Amniotic stem cell (primary cell): ENCODE measurements at places on chromosomes 5 and 9.
A peak's percentile ranks its signal among the peaks of the same experiment; 100 is the strongest.

DNA sequence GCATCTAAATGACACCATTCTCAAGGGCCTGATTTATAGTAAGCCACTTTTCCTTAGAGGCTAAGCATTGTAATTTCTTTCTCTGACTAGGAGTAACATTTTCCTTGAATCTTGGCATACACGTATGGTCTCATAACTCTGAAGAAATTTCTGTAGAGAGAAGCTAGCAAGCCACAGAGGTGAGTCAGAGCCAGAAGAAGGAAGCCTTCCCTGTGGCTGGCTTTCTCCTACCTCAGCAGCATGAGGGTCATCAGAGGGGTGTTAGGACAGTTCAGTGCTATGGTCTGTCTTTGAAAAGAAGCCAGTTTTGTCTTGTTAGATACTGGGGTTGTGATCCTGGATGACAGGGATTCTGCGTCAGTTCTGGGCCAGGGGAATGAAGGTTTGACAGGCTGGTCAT lies 3.2 kb downstream of the SNX30 start:
- peak; percentile 56 for DNase-seq

GRCh38 chr5:136905571-136905970 lies 540.2 kb upstream of the TRPC7 start:
- no peak for DNase-seq

- no peak for DNase-seq
Observed at GRCh38 chr9:128244091-128244836, 31.5 kb downstream of the GOLGA2 start.

DNA sequence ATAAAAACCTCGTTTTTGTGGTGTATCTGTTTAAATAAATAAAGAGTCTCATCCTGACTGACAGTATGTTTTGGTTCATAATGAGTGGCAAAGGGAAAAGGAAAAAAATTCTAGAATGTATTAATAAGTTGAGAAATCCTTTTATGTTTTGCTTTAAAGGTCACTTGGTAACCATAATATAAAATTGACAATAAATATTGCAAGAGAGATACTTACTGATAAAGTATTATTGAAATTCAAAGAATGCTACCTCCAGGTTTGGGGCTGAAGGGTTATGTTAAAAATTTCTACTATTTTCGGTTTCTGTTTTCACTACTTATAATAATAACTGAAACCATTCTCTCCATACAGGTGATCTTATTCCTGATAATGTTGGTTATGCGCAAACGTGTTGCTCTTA lies 85.4 kb upstream of the FSD1L start:
- DNase-seq: no peak

GRCh38 chr5:65268525-65268924 lies 213.2 kb downstream of the ADAMTS6 start:
- no peak for DNase-seq

DNA sequence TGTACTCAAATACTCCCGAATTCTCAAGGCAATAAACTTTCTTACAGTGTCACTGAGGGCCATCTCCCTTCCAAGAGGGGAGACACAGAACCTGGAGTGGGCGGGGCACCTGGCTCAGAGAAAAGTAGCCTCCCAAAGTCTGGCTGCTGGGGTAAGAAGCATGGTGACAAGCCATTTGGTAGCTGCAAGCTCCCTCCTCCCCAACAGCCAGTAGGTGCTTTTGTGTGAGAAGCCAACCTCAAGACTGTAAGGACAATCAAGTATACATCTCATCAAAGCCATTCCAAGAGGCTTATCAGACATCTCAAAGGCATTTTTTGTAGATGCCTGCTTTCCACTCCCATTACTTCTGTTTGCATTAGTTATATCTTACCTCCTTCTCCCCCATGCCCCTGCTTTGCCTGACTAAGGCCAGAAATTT lies 1.4 kb downstream of the DAB2 start:
- no peak for DNase-seq

GRCh38 chr9:132169672-132170392 lies 8.0 kb downstream of the NTNG2 start:
- peak; percentile 7 for DNase-seq

DNA sequence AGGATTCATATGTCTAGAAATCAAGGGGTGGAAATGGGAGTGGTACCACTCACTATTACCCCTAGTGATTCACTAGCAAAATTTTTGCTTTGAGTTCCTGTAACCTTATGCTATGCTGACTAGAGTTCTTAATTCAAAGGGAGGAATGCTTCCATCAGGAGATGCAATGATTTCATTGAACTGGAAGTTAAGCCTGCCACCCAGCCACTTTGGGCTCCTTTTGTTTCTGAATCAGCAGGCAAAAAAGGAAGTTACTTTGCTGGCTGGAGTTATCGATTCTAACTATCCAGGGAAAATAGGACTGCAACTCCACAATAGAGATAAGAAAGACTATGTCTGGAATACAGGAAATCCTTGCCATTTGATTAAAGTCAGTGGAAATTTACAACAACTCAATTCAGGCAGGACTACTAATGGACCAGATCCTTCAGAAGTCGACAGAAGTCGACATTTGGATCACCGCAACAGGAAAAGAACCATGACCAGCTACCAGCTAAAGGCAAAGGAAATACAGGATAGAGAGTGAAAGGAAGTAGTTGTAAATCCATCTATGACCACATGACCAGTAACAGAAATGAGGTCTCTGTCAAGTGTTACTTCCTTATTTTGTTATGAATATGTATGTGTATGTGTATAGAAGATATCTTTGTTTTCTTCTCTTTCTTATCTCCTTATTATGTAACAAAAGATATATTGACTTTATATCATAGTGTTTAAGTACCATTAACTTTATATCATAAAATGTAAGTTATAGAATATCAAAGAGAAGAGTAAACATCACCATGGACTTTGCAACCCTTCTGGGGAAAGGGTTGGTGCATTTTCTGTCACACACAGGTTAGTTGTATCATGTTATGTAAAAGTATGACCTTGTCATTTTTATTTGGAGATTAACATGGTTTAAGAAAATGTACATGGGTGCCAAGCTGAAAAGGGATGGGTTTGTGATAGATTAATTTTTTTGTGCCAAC lies 198.7 kb upstream of the HAPLN1 start:
- DNase-seq: no peak

DNA sequence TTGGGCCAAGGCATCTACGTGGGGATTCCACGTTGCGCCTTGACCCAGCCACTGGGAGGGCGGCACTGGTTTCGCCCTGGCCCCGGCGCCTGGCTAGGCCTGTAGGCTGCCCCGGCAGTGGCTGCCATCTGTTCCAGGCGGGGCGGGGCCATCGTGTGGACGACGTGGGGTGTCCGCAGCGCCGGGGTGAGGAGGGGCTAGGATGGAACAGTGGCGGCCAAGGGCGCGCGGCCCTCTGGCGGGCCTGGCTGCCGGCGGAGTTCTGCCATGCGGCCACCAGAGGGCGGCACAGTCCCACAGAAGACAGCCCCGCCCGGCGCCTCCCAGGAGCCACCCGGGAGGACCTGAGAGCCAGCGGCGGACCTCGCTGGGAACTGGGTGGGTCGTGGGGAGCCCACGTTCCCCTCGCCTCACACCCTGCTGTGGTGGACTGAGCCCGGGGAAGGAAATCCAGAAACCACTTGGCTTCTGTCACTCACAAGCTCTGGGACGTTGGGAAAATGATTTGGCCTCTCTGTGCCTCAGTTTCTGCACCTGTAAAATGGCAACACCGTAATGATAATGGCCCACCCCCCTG lies 22.6 kb upstream of the RAPGEF1 start:
- DNase-seq: no peak

DNA sequence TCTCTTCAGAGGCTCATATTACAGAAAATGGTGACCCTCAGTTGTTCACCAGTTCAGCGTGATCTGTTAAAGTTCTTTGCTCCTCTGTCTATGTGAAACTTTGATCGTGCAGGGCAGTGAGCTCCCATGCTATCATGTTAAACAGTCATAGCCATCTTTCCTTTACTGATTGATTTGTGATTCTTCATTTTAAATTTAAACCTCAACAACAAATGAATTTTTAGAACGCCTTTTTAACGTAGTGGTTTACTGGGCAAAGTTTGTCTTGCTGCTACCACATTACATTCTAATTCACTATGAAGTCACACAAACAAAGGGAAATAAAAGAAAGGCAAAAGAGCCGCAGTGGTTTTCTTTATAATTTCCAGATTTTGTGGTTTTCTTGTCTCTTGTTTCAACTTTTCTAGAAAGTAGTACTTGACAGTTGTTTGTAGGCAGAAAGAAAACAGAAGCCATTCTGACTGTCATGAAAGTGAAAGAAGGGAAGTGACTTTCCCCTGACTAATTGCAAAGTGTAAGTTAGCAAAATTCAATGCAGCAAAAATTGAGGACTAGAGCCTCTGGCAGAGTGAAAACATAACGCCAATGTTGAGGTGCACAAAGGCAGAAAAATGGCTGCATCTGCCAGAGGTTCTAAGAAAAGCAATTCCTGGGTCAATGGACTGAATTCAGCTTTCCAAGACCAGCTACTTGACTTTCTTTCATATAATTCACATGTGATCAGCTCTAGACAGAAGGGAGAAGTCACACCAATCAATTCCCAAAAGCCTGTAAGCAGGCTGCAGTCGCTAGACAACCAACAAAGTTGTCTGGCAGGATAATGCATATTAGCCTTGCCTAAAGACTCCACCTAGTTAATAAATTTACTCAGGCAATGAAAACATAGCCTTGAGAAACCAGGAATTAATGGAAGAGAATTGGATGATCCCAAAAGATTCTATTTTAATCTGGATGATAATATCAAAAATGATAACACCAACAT lies 7.1 kb upstream of the IFNA6 start:
- DNase-seq: no peak

GRCh38 chr9:70475211-70475610 lies 60.8 kb upstream of the KLF9 start:
- DNase-seq: no peak

- peak; percentile 41 for DNase-seq
Observed at GRCh38 chr9:121944711-121945191, 148.4 kb downstream of the TTLL11 start.

DNA sequence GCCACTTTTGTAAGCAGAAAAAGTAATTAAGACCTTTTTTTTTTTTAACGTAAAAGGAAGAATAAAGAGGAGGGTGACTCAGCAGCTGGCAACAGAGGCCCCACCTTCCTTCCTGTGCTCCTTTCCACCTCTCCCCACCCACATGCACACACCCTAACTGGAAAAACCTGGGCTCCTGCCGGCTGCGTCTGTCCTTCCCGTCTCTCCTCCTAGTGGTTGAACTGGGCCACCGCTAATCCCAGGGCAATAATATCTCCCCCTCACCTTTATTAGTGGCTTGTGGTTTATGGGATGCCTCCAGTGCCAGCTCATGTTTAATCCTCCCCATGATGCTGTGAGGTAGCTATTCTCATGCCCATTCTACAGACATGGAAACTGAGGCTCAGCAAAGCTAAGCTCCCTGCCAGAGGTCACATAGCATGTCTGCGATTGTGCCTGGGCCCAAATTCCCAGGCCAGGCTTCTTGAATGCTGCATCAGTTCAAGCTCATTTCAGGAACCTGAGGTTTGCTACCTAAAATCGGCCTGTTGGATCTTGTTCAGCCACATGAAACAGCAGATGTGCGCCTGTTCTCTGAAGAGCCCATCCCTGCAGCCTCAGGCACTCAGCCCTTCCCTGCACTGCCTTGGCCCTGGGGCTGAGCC lies 60.9 kb upstream of the IL17B start:
- no peak for DNase-seq

DNA sequence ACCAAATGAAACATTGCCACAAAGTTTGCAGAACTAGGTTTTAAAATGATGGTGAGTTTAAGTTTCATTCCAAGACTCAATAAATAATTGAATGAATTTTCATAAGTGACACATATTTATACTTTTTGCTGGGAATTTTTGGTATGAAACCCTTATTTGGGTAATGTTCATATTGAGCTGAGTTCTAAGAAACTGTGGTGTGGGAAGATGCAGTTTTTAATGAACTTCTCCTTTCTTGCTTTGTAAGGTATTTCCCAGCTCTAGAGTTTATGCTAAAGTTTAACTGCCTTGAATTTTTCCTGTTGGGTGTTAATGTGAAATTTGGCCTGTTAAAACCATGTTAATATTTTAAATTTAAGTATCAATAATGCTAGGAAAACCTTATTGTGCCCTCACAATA lies 15.1 kb downstream of the RABGAP1 start:
- no peak for DNase-seq

GRCh38 chr9:90847971-90848370 lies 46.4 kb downstream of the SYK start:
- DNase-seq: no peak

- DNase-seq: no peak
Observed at GRCh38 chr9:87081503-87081902, 134.2 kb upstream of the GAS1 start.

DNA sequence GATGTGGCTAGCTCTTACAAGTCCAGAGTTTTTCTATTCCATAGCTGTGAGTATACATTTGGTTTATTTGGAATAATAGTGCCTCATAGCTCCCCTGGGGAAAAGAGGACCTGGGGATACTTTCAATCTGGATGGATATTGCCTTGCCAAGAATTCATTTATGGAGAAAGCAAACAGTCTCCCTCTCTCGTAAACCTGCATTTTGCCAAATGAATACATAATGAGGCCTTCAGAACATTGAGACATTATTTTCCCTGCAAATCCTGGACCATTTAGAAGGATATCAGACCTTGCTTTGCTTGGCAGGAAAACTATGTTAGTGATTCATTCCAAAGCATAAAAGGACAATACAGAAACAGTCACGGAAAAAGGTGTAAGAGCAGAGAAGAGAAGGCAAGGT lies 569.6 kb upstream of the BRINP1 start:
- DNase-seq: no peak

DNA sequence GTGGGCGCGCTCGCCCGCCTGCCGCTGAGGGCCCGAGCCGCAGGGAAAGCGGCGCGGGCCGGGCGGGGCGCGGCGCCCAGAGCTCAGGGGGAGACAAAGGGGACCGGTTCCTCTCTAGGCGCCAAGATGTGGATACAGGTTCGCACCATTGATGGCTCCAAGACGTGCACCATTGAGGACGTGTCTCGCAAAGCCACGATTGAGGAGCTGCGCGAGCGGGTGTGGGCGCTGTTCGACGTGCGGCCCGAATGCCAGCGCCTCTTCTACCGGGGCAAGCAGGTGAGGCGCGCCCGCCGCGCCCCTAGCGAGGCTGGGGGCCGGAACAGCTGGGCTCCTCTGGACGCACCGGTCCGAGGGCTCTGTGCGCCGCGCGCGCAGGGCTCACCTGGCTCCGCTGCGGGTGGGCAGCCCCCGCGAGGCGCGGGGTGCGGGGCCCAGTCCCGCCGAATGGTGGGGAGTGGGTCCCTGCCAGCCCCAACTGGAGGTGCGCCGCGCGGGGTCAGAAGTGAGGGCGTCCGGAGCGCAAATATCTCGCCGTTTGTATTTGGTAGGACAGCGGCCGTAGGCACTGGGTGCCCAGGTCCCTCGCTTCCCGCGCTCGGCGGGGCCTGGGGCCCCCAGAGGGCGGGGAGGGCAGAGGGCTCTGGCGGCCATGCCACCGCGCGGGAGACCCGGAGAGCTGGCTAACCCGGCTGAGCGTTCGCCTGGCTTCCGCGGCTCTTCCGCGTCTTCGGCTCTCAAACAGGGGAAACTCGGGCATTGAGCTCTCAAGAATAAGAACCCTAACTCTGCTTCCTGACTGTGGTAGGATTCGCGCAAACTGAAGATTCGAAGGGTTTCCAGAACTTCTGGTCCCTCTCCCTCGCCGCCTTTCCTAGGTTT lies 607 bp downstream of the UHRF2 start:
- no peak for DNase-seq

GRCh38 chr5:370959-371810 lies 49.7 kb downstream of the AHRR start:
- no peak for DNase-seq

- no peak for DNase-seq
Observed at GRCh38 chr9:21985964-21986667, 8.1 kb downstream of the CDKN2A start.
